ENCODE measurements at places on chromosomes 3 and 15.

- no peak for DNase-seq
These were observed 85.5 kb downstream of the FLNB start for GRCh38 chr3:58093574-58094195.

DNA sequence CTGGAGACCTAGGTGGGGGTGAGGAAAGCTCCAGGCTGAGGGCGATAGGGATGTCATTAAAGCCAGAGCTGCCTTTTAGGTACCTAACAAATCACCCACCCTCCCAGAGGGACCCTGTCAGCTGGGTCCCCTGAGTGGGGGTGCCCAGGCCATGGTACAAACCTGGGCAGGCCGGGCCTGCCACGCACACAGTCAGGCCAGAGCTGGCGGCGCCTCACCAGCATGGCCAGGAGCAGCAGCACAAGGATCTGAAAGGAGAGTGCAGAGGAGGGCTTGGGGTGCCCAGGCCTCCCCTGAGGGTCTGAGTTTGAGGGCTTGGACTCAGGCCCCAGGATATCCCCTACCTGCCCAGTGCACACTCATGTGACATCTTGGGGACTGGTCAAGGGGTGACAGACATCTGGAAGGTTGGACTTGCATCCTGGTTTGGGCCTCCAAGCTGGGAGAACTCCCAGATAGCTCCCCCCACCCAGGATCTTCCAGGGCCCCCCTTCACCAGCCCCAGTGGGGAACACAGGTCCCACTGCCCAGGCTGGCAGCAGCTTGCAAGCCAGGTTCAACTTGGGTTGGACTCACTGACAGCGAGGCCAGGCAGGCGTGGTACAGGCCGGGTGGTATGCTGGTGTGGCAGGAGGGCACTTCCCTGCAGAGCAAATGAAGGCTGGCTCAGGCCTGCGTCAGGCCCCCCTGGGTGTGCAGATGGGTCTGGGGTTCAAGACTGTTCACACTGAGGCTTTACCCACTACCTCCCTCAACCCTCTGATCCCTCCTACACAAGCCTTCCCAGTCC lies 5.2 kb downstream of the STRA6 start:
- no peak for DNase-seq

DNA sequence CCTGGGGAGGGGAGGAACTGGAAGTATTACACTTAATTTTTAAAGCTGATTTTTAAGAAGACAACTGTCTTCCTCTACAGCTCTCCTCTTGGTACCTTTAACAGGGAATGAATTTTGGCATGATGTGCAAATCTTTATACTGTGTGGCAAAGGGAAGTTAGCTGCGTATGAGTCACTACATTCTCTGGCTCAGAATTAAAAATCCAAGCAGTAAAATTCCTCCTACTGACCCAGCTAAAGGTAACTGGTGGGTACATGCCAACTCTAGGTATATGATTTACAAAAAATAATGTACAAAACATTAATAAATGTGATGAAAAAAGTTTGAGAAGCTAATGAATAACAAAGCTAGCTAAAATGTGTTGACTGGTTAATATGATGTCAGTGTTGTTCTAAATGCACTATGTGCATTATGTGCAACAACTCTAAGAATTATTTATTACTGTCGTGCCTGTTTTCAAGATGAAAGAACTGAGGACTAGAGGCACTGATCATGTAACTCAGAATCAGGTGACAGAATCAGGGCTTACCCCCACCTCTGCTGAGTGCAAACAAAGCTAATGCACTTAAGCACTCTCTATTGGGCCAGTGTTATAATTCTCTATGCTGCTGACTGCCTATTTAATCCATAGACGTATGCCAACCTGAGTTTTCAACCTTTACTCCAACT lies 194.7 kb upstream of the CADPS start:
- no peak for DNase-seq

DNA sequence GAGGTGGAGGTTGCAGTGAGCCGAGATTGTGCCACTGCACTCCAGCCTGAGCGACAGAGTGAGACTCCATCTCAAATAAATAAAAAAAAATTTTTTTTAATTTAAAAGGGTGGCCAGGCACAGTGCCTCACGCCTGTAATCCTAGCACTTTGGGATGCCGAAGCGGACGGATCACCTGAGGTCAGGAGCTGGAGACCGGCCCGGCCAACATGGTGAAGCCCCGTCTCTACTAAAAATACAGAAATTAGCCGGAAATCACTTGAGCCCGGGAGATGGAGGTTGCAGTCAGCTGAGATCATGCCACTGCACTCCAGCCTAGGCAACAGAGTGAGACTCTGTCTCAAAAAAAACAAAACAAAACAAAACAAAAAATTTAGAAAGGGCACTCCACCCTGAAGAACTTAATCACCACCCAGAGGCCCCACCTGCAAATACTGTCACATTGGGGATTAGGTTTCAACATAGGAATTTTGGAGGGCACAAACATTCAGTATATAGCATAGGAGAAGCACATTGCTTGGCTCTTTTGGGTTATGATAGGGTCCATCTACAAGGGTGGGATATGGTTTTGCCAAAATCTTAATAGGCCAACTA lies 7.1 kb upstream of the YEATS2 start:
- no peak for DNase-seq

DNA sequence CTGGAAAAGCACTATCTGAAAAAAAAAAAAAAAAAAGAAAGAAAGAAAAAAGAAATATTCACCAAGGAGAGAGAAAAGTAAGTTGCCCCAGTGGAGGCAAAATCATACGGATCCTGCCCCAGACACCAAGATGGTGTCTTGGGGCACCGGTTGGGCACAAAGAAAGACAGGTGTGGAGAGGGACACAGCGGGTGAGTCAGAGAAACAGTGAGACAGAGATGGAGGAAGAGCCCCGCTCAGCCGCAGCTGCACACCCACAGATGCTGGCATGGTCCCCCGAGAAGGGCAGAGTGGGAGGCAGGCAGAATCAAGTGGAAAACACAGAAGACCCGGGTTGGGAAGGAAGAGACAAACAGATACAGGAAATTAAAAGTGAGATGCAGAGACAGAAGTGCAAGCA lies 129.7 kb upstream of the SMAD3 start:
- no peak for DNase-seq

- DNase-seq, result no peak
These were observed 65.4 kb downstream of the CHDH start for GRCh38 chr3:53780806-53781205.

DNA sequence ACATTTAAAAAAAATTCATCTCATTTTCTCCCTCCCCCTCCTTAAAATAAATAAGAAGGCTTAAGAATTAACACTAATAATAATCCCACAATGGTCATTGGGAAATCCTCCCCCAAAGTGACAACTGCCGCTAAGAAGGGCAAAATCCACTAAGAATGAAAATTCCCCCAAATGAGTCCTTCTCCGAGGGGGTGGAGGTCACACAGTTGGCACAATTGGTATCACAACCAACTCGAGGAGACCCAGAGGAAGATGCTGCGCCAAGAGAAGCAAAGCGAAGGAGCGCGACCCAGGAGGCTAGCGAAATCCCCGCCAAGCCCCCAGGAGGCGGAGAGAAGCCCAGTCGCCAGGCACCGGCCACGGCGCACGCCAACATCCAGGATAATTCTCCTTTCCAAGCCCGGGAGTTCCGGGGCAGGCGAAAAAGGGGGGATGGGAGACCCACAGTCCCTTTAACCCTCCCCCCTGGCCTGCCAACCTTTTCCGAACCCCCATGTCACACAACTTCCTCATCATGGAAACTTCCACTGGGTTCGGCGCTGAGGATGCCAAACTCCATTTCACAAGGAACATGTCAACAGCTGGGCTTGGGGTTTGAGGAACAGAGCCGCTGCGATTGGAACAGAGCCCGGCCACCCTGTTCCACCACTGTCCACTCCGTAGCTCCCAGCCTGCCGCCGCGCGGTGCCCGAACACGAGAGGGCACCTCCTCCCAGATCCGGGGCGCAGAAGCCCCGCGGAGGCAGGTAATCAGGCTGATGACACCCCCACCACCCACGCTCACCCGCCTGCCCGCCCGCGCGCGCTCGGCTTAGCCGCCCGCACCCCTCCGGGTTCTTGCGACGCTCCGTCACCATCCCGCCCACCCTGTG lies 668 bp downstream of the THRB start:
- no peak for DNase-seq

DNA sequence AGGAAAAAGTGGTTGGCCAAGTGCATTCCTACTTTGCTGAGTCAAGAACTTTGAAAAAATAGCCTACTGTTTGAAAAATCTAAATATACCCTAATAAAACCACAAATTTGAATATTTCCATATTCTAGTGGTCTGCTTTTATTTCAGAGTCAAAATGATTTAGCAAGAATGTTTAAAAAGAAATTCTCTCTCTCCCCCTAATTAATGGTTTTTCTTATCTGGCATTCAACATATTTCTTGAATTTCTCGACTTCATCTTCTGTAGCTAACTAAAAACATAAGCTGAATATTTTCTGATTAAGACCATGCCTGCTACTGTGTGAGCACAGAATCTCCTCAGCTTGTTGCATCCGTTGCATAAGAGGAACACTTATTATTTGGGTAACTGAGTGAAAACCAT lies 563.5 kb upstream of the TBL1XR1 start:
- no peak for DNase-seq

DNA sequence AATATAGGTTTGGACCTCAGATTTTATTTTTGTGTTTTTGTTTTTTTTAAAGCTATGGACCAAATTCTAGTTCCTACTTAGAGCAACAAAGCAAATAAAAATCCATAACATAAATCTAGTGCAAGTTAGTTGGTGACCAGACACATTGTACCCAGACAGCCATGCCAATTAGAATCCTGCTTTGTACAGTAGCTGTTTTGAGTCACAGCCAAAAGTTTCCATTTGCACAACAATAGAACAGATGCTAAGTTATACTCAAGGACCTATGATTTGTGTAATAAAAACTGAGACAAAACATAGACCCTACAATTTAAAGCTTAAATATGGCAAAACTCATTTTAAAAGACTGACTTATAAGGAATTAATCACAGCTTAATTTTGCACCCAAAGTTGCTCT lies 513.1 kb upstream of the CBLB start:
- DNase-seq, result no peak

DNA sequence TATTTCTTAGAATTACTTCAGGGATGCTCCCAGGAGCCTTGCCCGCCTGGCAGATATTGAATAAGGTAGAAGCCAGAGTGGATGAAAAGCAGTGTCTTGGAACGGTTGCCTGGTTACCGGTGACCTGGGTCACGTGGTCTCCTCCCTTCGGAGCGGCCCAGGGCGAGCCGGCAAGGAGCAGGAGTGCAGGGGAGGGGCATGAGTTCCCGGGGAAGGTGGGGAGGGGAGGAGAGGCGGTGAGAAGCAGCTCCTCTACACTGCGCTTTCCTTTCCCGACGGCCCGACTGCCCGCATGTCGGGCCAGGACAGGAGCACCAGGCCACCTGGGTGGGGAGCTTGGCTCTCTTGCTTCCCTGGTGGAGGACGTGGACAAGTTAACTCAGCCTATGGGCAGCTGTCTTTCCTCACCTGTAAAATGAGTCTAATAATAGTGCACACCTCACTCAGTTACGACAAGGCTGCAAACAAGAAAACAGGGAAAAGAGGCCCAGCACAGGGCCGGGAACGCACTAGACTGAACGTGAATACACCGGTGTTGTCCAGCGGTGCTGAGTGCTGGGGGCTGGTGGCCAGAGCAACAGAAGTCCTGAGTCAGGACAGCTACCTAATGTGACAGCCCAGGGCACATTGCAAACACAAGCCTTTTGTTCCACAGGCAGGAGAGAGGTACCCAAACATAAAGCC lies 198.3 kb downstream of the ADAMTS9 start:
- no peak for DNase-seq

GRCh38 chr3:88986834-88987233 lies 120.6 kb upstream of the EPHA3 start:
- DNase-seq, result no peak

DNA sequence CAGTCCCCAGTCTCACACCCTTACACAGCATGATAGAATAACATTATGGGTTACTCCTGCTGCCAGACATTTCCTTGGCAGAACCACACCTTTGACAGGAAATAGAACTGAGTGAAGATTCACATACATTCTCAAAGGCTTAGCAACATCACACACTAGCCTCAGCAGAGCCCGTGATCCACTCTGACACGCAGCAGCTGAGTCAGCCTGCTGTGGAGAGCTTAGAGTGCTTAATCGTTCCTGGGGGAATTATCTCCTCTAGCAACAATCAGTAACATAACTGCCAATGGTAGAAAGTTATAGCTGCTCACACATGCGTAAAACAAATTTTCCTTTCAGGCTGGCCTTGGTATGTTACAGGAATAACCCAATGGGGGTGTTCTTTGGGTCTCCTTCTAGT lies 382.1 kb downstream of the GAP43 start:
- no peak for DNase-seq

- no peak for DNase-seq
These were observed 400.8 kb upstream of the PROK2 start for GRCh38 chr3:72185549-72186399.

DNA sequence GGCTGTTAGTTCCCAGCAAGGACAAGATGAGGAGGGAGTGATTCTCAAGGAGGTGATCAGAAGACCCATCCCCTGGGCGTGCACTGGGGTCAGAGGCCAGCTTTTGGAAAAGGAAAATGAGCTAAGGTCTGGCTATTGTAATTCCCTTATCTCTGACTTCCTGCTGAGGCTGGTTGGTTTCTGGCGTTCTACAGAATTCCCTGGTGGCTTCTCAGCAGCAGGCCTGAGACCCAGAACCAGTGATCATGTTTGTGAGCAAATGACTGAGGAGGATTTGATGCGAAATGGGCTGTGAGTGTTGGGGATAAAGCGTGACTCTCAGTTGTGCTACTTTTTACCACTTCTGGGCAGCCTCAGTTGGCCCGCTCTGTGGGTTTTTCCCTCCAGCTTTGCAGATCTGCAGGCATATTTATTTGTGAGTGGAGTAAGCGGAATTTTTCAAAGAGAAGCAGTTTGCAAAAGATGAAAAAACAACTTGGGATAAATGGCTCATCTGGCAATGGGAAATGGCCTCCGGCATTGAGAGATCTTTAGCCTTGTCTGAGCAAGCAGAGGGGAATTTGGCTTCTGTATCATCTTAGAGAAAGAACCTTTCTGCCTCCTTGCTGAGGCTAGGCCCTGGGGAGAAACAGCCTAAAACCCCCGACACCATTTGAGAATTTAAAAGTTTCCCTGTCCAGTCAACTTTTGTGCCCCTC lies 102.7 kb downstream of the SLCO3A1 start:
- DNase-seq, result no peak

- DNase-seq, result no peak
These were observed 79.5 kb upstream of the PXYLP1 start for GRCh38 chr3:141152130-141152529.

GRCh38 chr15:45093622-45094357 lies 20.2 kb downstream of the DUOX2 start:
- no peak for DNase-seq

- no peak for DNase-seq
These were observed 474.7 kb upstream of the UBE2E2 start for GRCh38 chr3:22728406-22728805.

All from stimulated activated CD4-positive, alpha-beta T cell treated with anti-CD3 and anti-CD28 coated beads, Interleukin-4, amount 100 ng/mL, for 4 hours (primary cell).